ENCODE measurements at places on chromosomes 7 and 10. TPM values are rescaled to one million over a fixed set of nuclear protein-coding genes. Genes with fewer than 3 reads are reported as not detected.
A peak's percentile ranks its signal among the peaks of the same experiment; 100 is the strongest.

DNA sequence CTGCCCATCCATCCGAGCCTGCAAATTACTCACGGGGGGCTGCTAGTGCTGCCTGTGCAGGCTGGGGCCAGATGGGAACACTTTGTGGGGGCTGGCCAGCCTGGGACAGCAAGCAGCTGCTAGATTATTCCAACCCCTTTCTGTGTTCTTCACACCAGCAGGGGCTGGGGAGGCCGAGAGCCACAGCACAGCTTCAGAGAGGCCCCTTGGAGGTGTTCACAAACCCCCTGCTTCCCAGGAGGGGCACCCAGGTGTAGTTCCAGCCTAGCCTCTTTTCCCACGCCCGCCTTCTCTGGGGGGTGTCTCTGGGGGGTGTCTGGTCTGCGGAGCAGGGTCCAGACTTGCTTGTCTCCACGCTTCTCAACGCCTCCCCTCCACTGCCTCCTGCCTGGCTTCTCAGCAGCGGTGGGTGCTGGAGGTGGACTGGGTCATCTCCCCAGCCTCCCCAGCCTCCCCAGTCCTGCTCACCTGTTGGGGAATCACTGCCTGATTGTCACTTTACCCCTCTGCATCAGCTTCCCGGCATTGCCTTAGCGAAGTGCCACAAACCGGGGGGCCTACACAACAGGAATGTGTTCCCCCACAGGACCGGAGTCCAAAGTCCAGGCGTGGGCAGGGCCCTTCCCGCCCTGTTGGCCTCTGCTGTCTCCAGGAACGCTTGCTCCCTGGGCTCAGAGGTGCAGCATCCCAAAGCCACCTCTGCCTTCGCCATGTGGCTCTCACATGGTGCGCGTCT, 74.0 kb upstream of the EN2 start:
- DNase-seq = no peak
- H3K4me1 ChIP-seq = peaks cover 5% of the 10 kb centered on the region
- peaks cover 53% of the 10 kb centered on the region for H3K27me3 ChIP-seq
- no peak overlapping the region for H3K27ac ChIP-seq
- no peak overlapping the region for H3K4me3 ChIP-seq
- H3K36me3 ChIP-seq = no peaks in the 10 kb centered on the region

- no peak for DNase-seq
- peaks cover 63% of the 10 kb centered on the region for H3K4me1 ChIP-seq
- peak overlapping the region; percentile 94 for H3K27ac ChIP-seq
- H3K4me3 ChIP-seq = peak overlapping the region; percentile 98
- H3K36me3 ChIP-seq = peaks cover 42% of the 10 kb centered on the region
These were observed 541 bp downstream of the ZSCAN25 start for GRCh38 chr7:99617192-99617781.

Gene OR2A12
- not detected for total RNA-seq

Gene ITPRIP
- 24.9 TPM for total RNA-seq

Gene SLC26A4
- total RNA-seq = 1.3 TPM

Gene MYPN
- total RNA-seq = not detected

All from activated CD4-positive, alpha-beta T cell treated with anti-CD3 and anti-CD28 coated beads, Interleukin-2, amount 10 ng/mL, durations not matched to agents 7 days and 5 days (primary cell).